DMS153 (cell line): ENCODE measurements at places on chromosomes 2 and 18.

GRCh38 chr2:97732436-97733340 is 19.3 kb downstream of the ZAP70 start:
- no peak for DNase-seq

DNA sequence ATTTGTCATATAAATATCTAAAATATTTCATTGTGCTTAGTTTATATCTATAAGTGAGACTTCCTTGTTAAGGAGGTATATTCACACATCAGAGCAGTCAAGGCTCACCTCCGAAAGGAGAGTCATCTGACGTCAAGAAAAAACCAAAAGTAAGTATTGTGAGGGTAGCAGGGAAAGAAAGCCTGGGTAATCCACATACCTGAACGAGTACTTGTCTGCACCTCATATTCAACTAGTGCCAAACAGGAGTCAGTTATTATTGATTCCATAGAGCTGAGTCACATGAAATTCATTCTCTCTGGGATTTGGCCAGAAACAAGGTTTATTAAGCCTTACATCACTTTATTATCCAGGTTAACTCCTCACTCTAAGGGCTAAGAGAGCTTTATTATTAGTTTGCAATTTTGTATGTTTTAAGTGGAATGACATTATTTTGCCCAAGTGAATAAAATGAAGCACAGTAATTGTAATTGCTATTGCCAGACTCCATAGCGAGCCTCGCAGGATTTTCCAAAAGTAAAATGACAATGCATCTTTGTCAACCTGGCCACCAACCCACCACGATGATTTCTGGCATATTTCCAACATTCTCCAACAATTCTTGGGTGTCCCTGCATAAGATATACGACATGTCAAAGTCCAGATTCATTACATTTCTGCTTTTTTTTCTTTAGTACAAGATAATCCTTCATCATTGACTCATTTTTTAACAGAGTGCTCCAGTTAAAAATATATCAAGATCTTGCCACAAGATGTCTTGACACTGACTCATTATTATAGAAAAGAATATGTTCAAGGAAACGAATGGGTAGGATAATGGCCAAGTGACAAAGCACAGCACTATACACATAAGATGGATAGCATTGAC is 1210.4 kb upstream of the ACVR2A start:
- DNase-seq = no peak

DNA sequence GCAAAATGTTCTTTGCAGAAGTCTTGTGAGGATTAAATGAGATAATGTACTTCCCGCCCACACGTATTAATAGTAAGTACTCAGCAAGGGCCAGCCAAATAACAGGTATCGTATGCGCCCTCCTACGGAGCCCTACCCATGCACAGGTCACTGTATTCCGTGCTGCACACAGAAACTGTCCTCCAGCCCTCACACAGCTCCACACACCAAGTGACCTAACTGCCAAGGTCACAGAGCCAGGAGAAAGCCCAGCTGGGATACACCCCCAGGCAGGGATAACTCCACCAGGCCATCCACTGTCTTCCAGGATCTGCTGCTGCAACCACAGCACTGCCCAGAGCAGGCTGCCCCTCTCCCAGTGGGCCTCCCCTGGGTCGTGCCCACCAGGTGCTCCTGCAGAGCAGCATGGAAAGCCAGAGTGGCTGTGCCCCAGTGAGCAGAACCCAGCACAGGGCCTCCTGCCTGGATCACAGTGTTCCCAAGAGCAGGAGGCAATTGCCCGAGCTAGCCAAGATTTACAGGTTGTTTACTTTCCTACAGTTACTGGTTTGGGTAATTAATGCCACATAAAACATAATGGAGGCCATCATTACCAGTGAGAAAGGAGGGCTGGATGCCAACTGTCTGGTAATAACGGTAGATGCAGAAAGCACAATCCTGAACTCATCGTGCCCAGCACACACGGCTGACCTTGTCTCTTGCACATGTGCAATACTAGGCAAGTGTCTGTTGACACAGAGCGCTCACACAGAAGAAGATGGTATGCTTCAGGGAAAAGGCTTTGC is 24.4 kb downstream of the TFCP2L1 start:
- peak; percentile 83 for DNase-seq

DNA sequence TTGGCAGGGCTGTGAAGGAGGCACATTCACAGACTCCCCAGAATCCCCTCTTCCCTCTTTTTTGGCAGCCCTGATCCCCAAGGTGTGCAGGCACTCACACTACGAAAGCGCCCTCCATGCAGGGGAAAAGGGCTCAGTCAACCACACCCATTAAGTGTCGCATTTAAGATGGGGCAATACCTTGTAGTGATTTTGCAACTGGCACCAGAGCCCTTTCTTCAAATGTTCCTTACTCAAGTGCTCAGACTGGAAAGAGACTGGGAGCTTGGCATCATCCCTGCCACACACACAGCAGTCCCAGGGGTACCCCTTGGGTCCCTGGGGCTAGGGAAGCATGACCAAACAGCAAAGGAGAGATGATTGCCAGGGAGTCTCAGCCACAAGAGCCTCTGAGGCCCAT is 190.1 kb downstream of the HAUS1 start:
- DNase-seq = no peak

DNA sequence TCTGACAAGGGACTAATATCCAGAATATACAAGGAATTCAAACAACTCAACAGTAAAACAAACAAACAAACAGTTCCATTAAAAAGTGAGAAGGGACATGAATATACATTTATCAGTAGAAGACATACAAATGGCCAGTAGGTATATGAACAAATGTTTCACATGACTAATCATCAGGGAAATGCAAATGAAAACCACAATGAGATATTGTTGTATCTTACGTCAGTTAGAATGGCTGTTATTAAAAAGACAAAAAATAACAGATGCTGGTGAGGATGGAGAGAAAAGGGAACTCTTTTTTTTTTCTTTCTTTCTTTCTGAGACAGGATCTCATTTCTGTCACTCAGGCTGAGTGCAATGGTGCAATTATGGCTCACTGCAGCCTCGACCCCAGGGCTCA is 175.5 kb downstream of the CAMKMT start:
- no peak for DNase-seq

GRCh38 chr2:11409572-11409959 is 56.4 kb downstream of the E2F6 start:
- DNase-seq = no peak

- no peak for DNase-seq
Measured at GRCh38 chr2:205867371-205867770, 185.1 kb downstream of the NRP2 start.

- DNase-seq = no peak
Measured at GRCh38 chr2:136929531-136929930, 164.2 kb downstream of the THSD7B start.

DNA sequence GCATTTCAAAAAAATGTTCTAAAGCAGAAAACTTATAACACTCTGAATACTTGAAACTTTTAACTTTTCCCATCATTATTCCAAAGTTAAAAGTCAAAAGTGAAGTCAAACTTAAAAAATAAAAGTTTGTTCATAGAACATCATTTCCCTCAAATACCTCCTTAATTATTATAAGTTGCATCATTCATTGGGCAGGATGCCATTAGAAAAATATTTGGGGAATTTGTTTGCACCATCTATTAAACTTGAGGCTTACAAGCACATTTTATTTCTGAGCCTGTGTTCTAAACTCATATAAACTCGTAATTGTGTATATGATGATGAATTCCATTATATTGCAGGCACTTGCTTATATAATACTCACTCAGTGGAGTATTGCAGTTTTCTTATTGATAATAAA is 588.0 kb upstream of the NRXN1 start:
- DNase-seq = no peak
